Posterior vena cava (tissue), 2 donors: ENCODE measurements at places on chromosomes 5 and 9.

DNA sequence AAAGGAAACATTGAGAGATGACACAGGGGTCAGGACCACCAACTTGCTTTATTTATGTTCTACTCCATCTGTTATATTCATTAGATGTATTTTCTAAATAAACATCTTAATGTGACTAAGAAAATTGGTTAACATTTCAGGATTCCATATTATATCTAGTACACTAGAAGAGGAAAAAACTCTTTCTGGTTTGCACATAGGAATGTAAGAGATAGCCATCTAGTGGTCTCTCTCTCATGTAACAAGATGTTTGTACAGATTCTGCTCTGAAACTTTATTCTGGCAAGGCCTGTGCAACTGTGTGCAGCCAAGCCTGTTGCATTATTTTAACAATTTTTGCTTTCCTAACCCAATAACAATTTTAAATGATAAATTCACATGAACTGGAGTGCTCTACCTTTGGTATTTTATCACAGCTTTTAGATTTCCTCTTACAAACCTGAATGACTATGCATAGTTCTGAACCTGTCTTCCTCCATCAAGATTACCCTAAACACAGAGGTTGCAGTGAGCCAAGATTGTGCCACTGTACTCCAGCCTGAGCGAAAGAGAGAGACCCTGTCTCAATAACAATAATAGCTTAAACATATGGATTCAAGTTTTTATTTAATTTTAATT lies 148.2 kb downstream of the GIN1 start:
- DNase-seq, result no peak

GRCh38 chr5:165477546-165477945 lies 1972.1 kb downstream of the MAT2B start:
- DNase-seq, result no peak

- no peak for DNase-seq
These were observed 69.9 kb downstream of the CYFIP2 start for GRCh38 chr5:157335534-157336422.

- DNase-seq, result no peak
These were observed 45.4 kb downstream of the SNX30 start for GRCh38 chr9:112795921-112796320.

GRCh38 chr5:116569999-116570398 lies 4.6 kb downstream of the SEMA6A start:
- no peak for DNase-seq
